ENCODE measurements at places on chromosomes 5 and 9.
A peak's percentile ranks its signal among the peaks of the same experiment; 100 is the strongest.

- DNase-seq, result no peak
Measured at GRCh38 chr5:431001-431710, 11.8 kb upstream of the EXOC3 start.

- no peak for DNase-seq
Measured at GRCh38 chr5:111394586-111394985, 117.7 kb downstream of the STARD4 start.

GRCh38 chr9:114406441-114406840 is 18.7 kb upstream of the AKNA start:
- no peak for DNase-seq

DNA sequence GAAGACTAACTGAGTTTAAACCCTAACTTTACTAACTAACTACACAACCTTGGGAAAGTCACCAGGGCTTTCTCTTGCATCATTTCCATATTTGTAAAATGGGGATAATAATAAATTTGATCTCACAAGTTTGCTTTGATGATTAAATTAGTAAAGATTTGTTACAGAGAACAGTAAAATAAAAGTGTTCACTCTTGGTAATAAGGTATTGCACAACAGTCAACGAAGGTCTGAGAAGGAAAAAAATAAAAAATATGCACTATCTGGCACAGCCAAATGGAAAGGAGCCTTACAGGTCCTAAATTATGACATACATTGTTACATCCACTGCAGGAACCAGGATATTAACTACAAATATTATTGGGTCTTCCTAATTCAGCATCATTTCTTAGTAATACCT is 160.0 kb upstream of the TMEM161B start:
- DNase-seq, result no peak

GRCh38 chr5:142680605-142681259 is 5.2 kb downstream of the FGF1 start:
- no peak for DNase-seq

GRCh38 chr9:104750185-104750767 is 2.8 kb downstream of the NIPSNAP3A start:
- no peak for DNase-seq

GRCh38 chr5:107516452-107517184 is 154.1 kb downstream of the EFNA5 start:
- no peak for DNase-seq

DNA sequence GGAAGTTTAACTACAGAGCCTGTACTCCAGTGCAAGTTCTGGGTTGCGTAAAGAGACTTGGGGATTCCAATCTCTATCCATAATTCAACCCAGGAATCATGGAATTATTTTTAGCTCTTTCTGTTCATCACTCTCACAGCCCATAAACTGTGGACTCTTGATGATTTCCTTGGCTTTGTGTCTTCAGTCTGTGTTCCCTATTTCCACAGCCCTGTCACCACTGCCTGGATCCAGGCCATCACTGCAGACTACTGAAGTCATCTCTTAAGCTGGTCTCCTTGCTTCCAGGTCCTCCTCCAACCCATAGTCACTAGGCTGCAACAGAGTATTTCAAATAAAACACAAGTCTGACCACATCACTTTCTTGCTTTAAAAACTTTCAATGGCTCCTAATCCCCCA is 211.7 kb downstream of the PLK2 start:
- no peak for DNase-seq

- no peak for DNase-seq
Measured at GRCh38 chr9:37295796-37296195, 126.7 kb upstream of the GRHPR start.

DNA sequence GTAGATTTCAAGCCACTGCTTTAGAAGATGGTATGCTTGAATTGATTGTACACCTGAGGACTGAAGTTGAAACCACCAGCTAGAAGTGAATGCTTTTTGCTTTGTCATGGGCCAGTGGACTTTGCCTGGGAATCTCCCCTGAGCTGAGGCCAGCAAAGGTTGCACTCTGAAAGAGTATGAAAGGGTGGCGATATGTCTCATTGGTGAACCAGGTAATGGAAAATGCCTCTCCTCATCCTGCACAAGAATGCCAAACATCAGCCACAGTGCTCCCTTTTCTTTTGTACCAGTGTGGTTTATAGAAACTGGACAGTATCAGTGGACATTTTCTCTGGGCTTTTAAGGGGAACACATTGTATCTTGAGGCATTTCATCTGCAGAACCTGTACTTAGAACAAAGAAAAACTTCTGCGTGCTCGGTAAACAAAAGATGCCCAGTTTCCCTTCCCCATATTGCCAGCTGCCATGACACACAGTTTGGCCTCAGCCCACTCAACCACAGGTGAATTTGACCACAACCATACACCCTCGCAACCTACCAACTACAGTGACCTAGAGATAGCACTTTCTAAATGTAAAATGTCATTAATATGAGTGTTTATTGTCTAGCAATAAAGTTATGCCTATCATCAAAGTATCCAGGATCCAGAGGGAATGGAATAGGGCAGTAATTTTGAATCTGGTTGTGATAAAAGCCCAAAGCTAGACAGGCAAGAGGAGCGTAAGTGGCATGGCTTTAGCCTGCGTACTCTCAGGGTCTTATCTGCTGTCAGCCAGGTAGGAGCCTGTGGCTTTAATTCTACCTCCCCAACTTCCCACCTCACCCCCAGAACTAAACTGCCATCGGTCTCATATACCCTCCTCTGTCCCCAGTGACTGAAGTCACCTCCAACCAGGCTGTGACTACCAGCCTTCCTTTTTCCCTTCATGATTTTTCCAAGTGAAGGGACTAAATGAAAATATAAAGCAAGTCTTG is 79.5 kb upstream of the LHFPL2 start:
- no peak for DNase-seq

- peak; percentile 37 for DNase-seq
Measured at GRCh38 chr9:93096131-93096802, at the start of gene CARD19. TSS of gene CARD19 (plus strand) at chr9:93096217. CDS start at chr9:93096346, 129 bp downstream.

- no peak for DNase-seq
Measured at GRCh38 chr5:75985077-75985476, 98.1 kb upstream of the SV2C start.

DNA sequence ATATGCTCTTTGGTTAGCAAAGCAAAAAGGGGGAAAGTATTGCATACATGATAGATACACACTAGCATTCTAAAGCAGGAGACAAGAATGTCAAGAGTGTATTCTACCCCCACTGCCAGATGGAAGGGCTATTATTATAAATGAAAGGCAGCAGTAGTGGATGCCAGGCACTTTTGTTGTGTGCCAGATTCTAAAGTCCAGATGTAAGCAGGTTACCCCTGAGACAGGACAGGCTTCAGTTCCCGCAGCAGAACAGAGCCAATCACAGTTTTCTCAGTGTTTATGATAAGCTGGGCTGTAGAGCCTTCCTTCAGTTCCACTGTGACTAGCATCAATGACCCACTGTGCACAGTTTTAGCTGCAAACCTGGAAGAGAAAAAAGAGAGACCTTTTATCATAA is 226.6 kb upstream of the TBCA start:
- DNase-seq, result no peak

DNA sequence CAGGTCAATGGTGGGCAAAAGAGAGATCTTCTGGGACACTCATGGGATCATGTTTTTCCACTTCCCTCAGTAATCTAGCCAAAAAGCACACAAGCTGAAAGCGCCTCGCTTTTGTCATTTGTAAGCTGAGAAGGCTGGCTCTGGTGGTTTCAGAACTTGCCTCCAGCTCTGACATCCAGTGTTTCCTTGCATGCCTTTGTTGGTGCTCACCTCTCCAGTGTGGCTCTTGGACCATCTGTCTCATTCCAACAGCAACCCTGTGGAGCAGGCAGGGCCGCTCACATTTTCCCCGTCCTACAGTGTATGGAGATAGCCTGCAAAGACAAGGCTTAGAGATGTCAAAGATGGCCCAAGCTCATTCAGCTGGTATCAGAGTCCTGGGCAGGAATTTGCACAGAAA is 160.8 kb upstream of the KLF4 start:
- no peak for DNase-seq

GRCh38 chr5:109645707-109646192 is 44.0 kb upstream of the MAN2A1 start:
- DNase-seq, result no peak

DNA sequence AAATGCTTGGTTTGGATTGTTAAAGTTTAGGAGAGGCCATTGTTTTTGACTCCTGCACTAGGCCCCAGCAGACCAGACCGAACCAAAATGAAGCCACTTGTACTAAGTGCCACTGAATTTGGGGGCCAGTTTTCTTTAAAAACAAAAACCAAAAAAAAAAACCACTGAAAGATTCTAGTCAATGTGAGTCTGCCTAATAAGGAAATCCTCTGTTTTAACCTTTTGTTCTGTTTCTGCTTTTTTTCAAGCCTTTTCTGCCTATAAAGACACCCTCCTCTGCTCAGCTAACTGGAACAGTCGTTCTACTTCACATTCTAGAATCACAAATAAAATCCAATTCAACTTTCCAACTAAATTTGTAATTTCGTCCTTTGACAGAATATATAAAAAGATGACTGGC is 64.9 kb downstream of the SERINC5 start:
- no peak for DNase-seq

GRCh38 chr5:14185326-14186058 is 42.4 kb downstream of the TRIO start:
- no peak for DNase-seq

DNA sequence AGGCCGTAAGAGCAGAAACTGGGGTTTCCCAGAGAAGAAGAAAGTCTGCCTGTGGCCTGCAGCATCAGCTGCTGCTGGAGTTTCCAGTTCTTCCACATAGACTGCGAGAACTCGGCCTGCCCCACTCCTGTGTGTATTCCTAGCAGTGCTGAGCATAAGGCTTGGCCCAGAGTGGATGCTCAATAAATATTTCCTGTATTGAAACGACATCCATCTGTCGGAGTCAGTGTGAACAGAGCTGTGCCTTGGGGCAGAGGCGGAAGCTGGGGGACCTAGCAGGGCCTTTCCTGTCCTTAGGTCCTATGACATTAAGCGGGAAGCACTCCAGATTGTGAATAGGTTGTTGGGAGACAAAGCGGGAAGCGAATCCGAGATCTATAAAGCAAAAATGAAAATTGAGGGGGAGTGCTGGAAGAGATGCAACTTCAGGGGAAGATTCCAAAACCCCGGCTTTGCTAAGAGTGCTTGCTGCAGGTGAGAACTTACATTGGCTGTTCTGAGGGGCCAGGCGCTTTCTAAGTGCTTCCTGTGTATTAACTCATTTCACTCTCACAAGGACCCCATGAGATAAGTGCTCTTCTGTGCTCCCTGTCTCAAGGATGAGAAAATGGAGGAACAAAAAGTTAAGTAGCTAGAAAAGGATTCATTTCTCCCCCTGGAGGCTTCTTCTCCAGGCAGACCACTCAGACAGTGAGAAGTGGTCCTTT is 76.1 kb upstream of the CXCL14 start:
- no peak for DNase-seq

- DNase-seq, result no peak
Measured at GRCh38 chr9:35500130-35500748, 10.3 kb downstream of the RUSC2 start.

GRCh38 chr5:115264786-115265185 is 2.1 kb upstream of the PGGT1B start:
- DNase-seq, result no peak

- no peak for DNase-seq
Measured at GRCh38 chr9:504921-505740, 290.5 kb downstream of the DOCK8 start.

GRCh38 chr5:146112476-146112875 is 7.1 kb upstream of the PLAC8L1 start:
- no peak for DNase-seq

GRCh38 chr5:18882154-18882553 is 1105.8 kb downstream of the CDH18 start:
- no peak for DNase-seq

DNA sequence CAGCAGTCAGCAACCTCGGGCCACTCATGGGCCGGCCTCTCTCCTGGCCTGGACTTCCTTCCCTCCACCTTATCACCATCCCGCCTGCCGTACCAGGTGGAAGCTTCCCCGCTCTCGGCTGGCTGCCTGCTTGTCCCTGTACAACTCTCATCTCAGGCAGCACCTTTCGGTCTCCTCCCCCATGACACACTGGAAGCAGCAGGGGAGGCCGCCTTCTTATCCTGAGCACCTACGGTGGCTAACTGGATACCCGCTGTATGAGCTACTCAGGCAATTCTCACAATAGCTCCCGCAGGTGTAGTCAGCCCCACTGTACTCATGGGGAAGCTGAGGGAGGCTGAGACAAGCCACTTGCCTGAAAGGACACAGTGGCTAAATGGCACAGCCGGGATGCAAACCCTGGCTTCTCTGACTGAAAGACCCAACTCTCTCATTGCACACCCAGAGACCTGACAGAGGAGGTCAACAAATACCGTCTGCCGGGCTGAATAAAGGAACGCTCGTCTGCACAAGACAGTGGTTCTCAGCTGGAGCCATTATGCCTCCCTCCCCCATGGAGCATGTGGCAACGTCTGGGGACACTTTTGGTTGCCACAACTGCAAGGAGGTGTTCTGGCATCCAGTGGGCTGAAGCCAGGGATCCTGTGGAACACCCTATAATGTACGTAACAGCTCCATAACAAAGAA is 9.6 kb downstream of the STK10 start:
- no peak for DNase-seq

GRCh38 chr5:177486256-177486655 is 11.1 kb downstream of the PDLIM7 start:
- DNase-seq, result no peak

DNA sequence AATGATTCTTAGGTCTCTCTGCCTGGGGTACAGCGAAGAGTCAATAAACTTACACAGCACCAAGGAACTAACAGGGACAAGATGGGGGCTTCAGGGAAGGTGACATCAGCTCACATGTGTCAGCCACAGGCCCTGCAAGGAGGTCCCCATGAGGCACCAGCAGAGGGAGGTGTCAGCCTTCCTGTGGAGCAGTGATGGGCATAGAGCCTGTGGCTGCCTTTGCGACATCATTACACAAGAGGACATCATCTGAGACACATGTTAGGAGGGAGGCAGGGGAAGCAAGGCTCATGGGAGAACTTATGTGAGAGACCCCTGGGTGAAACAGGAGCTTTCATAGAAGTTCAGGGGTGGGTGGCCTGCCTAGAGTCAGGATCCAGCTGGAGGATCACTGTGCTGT is 389.6 kb downstream of the SEMA5A start:
- DNase-seq, result no peak

DNA sequence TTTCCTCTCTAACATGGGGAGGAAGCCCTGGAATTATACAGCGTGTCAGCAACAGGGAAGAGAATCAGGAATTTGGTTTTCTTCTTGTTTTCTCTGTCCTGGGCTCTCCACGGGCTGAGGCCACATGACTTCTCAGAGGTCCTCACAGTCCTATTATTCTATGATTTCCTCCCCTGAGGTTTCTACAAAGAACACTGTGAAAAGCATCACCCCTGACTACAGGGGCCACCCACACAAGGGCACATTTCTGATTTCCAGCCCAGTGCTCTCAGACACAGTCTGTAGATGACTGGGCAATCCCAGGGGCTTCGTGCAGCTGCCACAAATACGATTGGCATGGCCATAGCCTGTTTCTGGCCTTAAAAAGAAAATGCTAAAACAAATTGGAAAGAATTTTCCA is 284.9 kb downstream of the CEMIP2 start:
- no peak for DNase-seq

DNA sequence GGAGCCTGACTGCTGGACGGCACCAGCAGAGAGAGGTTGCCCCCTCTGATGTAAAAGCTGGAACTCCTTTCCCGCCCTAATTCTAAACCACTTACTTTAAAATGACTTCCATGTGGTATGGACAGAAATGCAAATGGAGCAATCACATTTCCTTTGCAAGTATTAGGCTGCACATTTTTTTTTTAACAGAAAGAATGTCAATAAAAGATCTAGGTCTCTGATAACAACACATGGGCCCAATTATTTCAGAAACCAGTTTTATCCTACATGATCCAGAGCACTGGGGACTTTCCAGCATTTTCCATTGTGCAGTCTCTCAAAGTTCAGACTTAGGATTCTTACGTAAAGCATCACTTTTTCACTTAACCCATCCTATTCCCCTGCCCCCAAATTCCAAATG is 203.7 kb downstream of the NXNL2 start:
- DNase-seq, result no peak

Data from CD4-positive, alpha-beta T cell treated with Interleukin-15 for 4 hours (primary cell).